ENCODE measurements at places on chromosomes 6 and 20. TPM values are rescaled to one million over a fixed set of nuclear protein-coding genes. Genes with fewer than 3 reads are reported as not detected.
A peak's percentile ranks its signal among the peaks of the same experiment; 100 is the strongest.

BHLHE23 gene
- total RNA-seq, result 0.66 TPM

CCM2L gene
- total RNA-seq, result 9.1 TPM

TSBP1 gene
- total RNA-seq, result not detected

CRIP3 gene
- total RNA-seq, result 48.9 TPM

CPNE5 gene
- 0.71 TPM for total RNA-seq

DNA sequence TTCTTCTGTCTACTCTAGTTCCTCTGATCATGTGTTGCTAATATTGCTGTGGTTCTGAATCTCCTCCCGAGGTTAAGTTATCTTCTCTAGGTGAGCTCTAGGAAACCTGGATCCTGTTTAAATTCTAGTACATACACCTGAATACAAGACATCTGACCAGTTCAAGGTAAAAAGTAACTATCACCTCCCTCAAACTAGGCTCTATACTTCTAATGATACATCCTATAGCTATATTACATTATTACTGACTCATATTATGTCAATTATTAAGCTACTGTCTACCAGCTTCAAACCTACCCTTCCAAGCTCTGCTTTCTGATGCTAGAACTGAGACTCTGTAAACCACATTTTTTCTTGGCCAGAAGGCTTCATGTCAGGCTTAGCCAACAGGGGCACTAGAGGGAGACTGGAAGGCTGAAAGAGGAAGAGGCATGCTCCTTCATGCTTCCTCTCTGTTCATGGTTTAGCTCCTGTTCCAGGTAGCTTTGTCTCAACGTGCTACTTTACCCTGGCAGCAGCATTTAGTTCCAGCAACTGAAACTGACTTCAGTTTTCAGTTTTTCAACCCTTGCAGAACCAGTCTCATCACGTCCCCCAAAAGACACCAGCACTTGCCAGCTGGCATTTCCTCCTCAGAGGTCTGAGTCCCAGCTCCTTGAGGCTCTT lies 148.4 kb upstream of the TOP1 start:
- DNase-seq, result no peak
- H3K4me3 ChIP-seq, result no peak overlapping the region
- H3K27me3 ChIP-seq, result no peaks in the 10 kb centered on the region

DNA sequence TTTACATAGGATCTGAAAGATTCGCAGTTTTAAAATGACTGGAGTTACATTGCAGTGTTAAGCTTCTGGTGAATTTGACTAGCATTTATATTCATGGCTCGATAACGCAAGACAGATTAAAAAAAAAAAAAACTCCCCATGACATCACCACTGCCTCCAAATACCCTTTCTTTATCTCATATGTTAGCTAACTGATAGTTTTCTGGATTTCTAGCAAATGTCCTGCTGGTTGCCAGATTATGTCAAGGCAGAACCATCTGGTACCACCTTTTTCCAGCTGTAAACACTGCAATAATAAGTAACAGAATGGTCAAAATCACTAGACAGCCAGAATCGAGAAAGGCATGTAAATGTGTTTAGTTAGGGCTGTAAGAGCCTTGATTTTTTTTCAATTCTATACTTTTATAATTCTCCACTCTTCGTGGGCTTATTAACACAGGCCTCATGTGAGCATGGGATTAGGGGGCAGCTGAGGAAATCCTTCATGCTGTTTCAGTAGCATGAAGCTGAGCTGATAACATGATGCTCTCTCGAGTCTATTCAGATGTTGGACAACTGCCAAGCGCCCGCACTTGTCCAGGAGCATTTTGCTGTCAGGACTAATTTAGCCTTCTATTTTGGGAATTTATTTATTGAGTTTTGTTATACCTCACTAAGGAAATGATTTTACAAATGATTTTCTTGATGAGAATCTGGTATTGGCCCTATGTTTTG lies 166.0 kb upstream of the SCGN start:
- peaks cover 5% of the 10 kb centered on the region for H3K36me3 ChIP-seq
- no peak overlapping the region for H3K4me3 ChIP-seq
- H3K27me3 ChIP-seq, result no peaks in the 10 kb centered on the region
- peaks cover 26% of the 10 kb centered on the region for H3K4me1 ChIP-seq
- DNase-seq, result no peak
- H3K27ac ChIP-seq, result no peak overlapping the region

GRCh38 chr20:10047427-10047826 lies 12.6 kb downstream of the ANKEF1 start:
- peak; percentile 62 for DNase-seq
- H3K27me3 ChIP-seq, result no peaks in the 10 kb centered on the region
- H3K27ac ChIP-seq, result no peak overlapping the region

- H3K27me3 ChIP-seq, result no peaks in the 10 kb centered on the region
- H3K4me1 ChIP-seq, result peaks cover 35% of the 10 kb centered on the region
- H3K36me3 ChIP-seq, result peaks cover 14% of the 10 kb centered on the region
These were observed 59.5 kb upstream of the ARMH2 start for GRCh38 chr6:24858177-24858653.

GRCh38 chr6:170112583-170112860 lies 178.4 kb downstream of the DLL1 start:
- DNase-seq, result no peak
- H3K4me1 ChIP-seq, result peaks cover 5% of the 10 kb centered on the region
- no peaks in the 10 kb centered on the region for H3K27me3 ChIP-seq

GRCh38 chr6:113120582-113121285 lies 736.4 kb upstream of the MARCKS start:
- no peak overlapping the region for H3K4me3 ChIP-seq
- H3K36me3 ChIP-seq, result no peaks in the 10 kb centered on the region
- no peak overlapping the region for H3K27ac ChIP-seq
- H3K27me3 ChIP-seq, result no peaks in the 10 kb centered on the region
- H3K4me1 ChIP-seq, result peaks cover 4% of the 10 kb centered on the region

GRCh38 chr20:10644458-10645204 lies 29.2 kb downstream of the JAG1 start:
- H3K36me3 ChIP-seq, result peaks cover 94% of the 10 kb centered on the region
- 0 out of 2 replicates have a peak overlapping the region, but pooled peaks have one; percentile 23 for H3K27ac ChIP-seq
- H3K4me1 ChIP-seq, result peaks cover 27% of the 10 kb centered on the region
- no peak for DNase-seq
- no peaks in the 10 kb centered on the region for H3K27me3 ChIP-seq

DNA sequence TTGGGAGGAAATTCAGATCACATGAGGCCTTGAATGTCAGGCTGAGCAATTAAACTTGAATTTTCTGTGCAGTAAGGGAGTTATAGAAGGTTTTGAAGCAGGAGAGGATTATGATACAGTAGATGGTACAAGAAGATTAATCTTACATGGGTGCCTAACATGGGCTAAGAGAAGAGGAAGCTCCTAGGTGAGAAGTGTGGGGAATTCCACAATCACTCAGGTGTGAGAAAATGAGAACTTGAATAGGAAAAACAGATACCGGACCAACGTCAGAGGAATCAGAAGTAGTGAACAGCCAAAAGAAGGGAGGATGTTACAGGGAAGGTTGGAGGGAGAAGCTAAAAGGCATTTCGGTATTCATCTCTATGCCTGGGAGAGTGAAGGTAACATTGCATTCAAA lies 250.7 kb upstream of the SLC35B3 start:
- no peaks in the 10 kb centered on the region for H3K4me1 ChIP-seq
- H3K27ac ChIP-seq, result no peak overlapping the region
- DNase-seq, result no peak
- H3K27me3 ChIP-seq, result no peaks in the 10 kb centered on the region
- H3K4me3 ChIP-seq, result no peak overlapping the region

GRCh38 chr20:20395903-20396568 lies 28.1 kb downstream of the INSM1 start:
- DNase-seq, result peak; percentile 25
- H3K36me3 ChIP-seq, result 0 out of 2 replicates have a peak, but pooled peaks cover 8% of the 10 kb centered on the region
- no peak overlapping the region for H3K27ac ChIP-seq
- H3K4me3 ChIP-seq, result no peak overlapping the region
- no peaks in the 10 kb centered on the region for H3K27me3 ChIP-seq

DNA sequence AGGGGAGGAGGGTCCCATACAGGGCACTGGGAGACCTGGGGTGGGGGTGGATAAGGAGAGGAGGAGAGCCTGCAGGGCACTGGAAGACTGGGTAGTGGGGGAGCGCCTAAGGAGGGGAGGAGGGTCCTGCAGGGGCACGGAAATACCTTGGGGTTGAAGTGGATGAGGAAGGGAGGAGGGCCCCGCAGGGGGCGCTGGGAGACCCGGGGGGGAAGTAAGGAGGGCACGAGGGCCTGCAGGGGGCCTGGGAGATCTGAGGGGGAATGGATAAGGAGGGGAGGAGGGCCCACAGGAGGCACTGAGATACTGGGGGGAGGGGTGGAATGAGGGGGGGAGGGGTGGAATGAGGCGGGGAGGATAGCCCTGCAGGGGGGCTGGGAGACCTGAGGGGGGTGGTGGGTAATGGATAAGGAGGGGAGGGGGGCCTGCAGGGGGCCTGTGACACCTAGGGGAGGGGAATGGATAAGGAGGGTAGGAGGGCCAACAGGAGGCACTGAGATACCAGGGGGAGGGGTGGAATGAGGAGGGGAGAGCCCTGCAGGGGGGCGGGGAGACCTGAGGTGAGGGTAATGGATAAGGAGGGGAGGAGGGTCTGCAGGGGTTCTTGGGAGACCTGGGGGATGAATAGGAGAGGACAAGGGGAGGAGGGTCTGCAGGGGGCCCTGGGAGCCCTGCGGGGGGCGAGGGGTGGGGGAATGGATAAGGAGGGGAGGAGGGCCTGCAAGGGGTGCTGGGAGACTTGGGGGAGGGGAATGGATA lies 567 bp upstream of the CTCFL start:
- no peaks in the 10 kb centered on the region for H3K36me3 ChIP-seq
- peaks cover 24% of the 10 kb centered on the region for H3K4me1 ChIP-seq
- H3K27ac ChIP-seq, result no peak overlapping the region
- H3K27me3 ChIP-seq, result no peaks in the 10 kb centered on the region
- DNase-seq, result no peak

Data from WTC11 (cell line).